EL (cell line): ENCODE measurements at places on chromosomes 3 and 15.

DNA sequence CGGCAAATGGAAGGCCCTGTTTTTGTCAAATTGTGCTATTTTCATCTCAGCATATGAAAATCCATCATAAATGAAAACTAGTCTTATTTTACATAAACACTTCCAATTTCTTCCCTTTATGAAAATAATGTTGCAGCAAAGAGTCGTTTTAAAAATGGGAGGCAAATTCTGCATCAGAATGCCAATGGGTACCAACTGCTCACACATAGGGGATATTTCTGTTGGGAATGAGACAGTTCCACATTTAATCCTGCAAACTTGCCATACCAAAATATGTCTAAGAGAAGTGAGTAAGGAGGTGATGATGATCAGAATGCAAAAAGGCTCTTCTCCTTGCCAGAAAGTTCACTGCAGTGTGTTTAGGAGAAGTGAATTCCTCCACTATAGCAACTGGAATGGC is 391.7 kb downstream of the CACNA2D3 start:
- no peak for DNase-seq

- DNase-seq = no peak
Observed at GRCh38 chr3:53092942-53093341, 37.3 kb downstream of the RFT1 start.

GRCh38 chr3:57777774-57778173 is 21.7 kb downstream of the SLMAP start:
- DNase-seq = no peak

GRCh38 chr3:135148398-135149020 is 353.4 kb downstream of the EPHB1 start:
- DNase-seq = no peak

- DNase-seq = peak; percentile 37
Observed at GRCh38 chr3:58175437-58176184, 35.2 kb downstream of the DNASE1L3 start.
